Activated CD4-positive, alpha-beta memory T cell treated with anti-CD3 and anti-CD28 coated beads for 36 hours (primary cell): ENCODE measurements at places on chromosomes 7 and 10.
A peak's percentile ranks its signal among the peaks of the same experiment; 100 is the strongest.

DNA sequence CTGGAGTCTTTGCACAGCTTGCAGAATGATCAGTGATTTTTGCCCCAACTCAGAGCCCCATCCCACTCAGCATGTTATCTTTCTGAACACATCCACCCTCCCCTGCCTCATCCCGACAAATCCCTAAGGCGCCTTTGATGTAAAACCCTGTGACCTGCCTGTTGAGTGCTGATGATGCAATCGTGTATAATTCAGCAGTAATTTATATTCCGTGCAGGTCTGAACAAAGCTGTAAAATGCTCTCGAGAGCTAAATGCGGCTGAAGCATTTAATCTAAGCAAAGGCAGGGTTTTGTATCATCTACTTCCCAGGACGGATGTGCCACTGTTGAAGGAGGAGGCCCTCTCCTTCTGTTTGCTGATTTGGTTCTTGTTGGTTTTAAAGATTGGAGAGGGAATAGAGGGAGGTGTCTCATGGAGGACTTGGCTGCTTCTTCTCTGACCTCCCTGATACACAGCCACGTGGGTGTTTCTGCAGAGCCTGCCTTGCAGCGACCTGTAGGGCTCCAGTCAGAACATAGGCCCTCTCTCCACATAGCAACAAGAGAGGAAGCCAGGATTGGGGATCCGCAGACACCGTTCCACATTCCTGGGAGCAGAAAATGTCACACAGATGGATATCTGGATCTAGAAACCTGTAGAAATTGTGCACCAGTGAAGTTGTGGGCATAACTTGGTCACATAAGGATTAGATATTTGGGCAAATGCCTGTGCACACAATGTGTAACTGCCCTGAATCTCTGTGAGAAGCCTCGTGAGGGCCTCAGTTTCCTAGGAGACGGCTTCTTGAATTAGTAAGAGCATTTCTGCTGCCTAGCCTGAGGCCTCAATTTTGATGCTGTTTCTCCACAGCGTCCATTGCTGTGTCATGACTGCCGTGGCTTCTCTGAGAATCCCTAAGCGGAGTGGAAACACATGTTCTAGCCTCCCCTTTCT, 90.2 kb upstream of the AGK start:
- no peak for DNase-seq

DNA sequence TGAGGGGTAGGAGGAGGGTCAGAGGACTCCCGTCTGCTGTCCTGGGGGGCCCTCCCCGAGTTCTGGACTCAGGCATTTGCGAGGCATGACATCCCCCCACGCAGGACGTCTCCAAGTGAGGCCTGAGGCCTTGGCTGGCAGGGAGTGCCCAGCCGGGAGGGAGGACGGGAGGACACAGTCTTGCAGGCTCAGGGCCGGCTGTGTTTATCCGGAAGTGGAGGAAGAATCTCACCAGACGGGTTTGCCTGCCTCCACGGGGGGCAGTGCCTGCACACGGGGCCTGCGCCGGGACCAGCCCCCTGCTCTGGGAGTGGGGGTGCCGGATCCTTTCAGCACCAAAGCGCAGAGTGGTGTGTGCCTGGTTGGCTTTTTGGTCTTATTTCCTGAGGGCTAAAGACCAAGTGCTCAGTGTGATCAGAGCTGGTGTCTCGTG, 10.9 kb downstream of the PWWP2B start:
- DNase-seq = no peak

DNA sequence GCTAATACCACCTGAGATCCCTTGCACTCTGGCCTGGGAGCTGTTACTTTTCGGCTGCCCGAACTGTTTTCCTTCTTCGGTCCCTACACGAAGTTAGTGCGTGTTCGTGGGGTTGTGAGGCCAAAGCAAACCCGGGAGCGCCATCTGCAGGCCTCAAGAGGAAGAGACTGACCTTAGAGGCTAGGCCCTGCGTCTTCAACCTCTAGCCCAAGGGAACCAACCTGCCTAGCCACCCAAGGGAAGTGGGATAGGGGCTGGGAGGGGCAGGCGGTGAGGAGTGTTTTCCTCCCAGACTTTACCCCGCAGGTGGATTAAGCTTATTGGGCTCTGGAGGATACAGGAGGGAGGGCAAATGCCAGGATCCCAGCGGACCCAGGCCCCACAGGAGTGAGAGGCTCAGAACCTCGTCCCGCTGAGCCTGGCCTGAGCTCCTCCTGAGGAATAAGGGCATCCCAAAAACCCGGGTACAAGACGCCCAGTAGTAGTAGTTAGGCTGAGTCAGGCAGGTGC, 1.7 kb upstream of the PAX2 start:
- DNase-seq = peak; percentile 66

GRCh38 chr7:13107291-13107690, 419.9 kb downstream of the ARL4A start:
- DNase-seq = no peak

- DNase-seq = no peak
Measured at GRCh38 chr7:24825381-24825794, 68.1 kb upstream of the GSDME start.

DNA sequence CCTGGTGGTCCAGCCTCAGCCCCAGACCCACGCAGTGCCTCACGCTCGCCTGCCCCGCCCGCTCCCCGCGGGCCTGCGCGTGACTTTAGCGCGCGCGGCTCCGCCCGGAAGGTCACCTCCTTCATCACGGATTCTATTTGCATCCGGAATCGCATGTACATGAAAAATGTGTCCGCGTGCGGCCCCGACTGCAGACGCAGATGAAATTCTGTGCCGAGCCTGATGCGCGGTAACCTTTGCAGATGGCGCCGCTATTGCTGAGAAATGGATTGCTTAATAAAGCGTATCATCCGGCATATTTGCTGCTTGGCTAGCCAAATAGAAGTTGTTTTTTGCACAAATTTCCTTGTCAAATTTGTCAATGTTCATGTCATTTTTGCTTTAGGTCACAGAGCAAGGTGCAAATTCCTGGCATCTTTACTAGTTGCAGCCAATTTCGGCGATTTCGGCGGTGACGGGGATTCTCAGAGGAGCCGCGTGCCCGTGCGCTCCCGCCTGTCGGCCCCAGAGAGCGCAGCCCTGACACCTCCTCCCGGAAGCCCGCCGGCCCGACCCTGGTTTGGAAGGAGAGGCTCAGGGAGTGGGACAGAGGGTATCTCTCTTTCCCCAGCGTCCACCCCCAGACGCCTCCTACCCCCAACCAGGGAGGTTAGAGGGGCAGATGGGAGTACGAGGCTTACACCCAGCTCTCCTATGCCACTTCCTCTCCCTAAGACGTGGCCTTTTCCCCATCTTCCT, 85.9 kb upstream of the PAX2 start:
- no peak for DNase-seq

GRCh38 chr7:140876519-140877248, 48.0 kb downstream of the BRAF start:
- DNase-seq = no peak

DNA sequence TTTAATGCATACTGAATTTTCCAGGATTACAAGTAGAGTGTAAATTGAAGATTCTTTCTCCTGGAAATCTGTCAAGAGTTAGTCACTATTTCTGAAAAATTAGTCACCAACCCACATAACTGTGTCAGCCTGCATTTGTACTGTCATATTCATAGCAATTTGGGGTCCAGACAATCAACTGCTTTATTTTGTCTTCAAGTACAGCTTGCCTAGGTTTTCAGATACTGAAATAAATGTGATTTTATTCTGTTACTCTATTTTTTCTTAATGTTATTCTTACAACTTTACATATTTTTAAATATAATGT, 55.1 kb downstream of the CUBN start:
- DNase-seq = no peak

DNA sequence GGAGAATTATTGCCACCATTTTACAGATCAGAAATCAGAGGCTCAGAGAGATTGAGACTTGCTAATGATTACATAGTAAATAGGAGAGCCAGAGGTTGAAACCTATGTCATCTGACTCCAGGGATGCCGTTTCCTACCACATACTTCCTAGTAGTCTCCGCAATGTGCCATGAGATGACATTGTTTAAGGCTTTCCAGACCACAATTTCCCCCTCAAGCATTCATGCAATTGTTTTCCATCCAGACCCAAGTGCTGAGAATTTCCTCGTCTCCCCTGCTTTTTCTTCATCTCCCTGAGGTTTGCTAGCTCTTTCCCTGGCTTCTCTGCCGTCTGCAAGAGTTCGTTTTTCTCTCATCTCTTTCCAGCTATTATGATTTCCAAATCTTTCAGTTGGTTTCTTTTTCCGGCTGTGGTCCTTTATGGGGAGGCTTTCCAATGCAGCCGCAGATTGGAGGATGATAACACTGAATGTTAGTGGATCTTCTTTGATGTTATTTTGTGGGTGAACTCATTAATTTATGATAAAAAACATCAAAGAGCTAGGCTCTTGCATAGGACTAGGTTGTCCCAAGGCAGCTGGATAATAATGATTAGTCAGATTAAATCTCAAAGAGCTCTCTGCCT, 6.9 kb upstream of the GOLGA7B start:
- DNase-seq = no peak
